Activated CD4-positive, CD25-positive, alpha-beta regulatory T cell treated with anti-CD3 and anti-CD28 coated beads, Interleukin-2, amount 50 U/mL, for 16 hours (primary cell): ENCODE measurements at places on chromosomes 11 and 22.

- DNase-seq, result no peak
Observed at GRCh38 chr22:17410576-17410975, 41.3 kb downstream of the CECR2 start.

- DNase-seq, result no peak
Observed at GRCh38 chr11:31797190-31798056, 13.7 kb downstream of the PAX6 start.

DNA sequence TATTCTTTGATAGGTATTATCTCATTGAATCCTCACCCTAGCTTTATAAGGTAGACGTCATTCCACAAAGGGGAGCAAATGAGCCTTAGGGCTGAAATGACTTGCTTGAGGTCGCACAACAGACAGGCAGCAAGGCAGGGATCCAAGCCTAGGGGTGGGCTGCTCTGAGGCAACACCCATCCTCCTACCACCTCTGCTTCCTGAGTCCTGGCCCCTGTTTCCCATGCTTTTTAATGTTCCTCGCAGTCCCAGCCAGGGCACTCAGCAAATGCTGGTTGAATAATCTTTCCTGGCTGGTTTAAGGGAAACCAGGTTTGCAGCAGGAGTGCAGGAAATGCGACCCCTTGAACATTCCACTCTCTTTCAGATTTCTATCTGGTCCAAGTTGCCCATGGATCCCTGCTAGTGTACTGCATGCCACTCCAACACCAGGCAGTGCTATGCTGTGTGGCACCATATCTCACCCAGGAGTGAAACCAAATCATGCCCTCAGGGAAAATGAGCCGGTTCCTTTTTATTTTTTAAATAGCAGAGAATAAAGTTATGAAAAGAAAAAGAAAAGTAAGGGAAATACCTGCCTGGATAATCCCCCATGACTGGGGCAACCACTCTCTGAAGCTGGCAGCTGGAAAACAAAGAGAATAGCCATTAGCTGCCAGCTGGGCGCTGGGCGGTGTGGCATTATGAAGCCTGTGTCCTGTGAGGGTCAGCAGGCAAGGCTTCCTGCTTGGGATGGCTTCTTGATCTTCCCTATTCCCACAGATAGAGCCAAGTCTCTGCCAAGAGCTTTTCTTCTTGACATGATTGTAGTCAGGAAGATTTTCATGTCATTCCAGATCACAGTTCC, 21.8 kb downstream of the MICAL2 start:
- DNase-seq, result no peak

GRCh38 chr11:96614101-96614500, 224.3 kb downstream of the JRKL start:
- DNase-seq, result no peak

DNA sequence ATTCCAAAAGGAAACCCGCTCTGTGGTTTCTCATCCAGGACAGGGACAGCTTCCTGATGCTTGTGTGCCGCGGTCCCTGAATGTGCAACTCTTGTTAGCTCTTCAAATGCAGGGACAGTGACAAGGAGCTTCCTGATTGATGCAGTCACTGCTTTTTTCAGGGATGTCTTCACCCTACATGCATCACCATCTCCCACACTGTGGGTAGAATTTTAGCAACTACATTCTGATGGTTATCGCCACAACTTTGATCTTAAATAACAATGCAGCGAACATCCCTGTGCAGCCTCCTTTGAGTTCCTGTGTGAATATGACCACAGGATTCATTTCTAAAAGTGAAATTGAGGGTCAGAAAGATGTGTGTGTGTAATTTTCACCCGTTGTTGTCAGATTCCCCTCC, 115.0 kb downstream of the GGTLC2 start:
- no peak for DNase-seq

- DNase-seq, result no peak
Observed at GRCh38 chr11:6875761-6876160, 664 bp upstream of the OR10A4 start.

GRCh38 chr11:119471329-119471728, 48.4 kb upstream of the THY1 start:
- no peak for DNase-seq

- DNase-seq, result no peak
Observed at GRCh38 chr11:71477641-71478527, 24.9 kb downstream of the NADSYN1 start.

DNA sequence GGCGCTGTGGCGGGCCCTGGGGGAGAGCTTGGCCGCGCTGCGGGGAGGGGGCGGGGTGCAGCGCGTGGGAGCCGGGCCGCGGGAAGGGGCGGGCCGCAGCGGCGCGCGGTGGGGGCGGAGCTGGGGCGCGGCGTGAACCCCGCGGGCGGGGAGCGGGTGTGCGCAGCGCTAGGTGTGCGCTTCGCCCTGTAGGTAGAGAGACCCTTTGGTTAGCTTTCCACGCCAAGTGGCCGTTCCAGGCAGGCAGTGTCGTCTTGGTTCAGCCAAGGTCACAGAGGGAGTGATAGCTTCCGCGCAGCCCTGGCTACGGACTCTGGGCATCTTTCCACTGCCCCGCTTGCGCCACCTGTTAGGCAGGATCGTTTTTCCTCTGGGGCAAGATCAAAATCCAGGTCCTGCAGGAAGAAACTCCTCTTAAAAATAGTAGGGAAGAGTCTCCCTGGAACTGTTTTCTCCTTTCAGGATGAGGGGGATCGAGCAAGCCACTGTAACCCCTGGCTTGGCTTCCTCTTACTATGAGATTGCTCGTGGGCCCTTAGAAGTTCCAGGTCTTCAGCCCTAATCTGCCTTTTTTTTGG, 434 bp downstream of the BANF1 start:
- no peak for DNase-seq

GRCh38 chr11:128667873-128668272, 26.0 kb upstream of the FLI1 start:
- DNase-seq, result no peak

DNA sequence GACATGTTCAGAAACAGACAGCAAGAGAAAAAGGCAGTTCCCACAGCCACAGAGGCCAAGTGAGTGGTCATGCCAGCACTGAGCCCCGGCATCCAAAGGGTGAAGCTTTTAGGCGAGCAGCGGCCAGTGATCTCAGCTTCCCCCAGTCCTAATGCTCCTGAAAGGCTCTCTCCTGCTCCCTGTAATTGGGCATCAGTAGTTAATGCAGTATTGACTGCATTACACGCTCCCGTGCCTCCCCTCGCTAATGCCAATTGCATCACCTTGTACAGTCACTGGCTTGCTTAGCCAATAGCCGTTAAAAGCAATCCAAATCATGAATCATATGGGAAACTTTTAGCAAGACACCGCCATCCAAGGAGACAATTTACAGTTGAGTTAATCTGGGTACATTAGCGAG, 4.9 kb downstream of the LMO1 start:
- DNase-seq, result no peak

- no peak for DNase-seq
Observed at GRCh38 chr22:46481386-46481785, 56.0 kb downstream of the CELSR1 start.
